ENCODE measurements at places on chromosomes 1 and 21. TPM values are rescaled to one million over a fixed set of nuclear protein-coding genes. Genes with fewer than 3 reads are reported as not detected.

- no peak overlapping the region for H3K4me3 ChIP-seq
- H3K4me1 ChIP-seq: peaks cover 14% of the 10 kb centered on the region
- no peak overlapping the region for H3K27ac ChIP-seq
These were observed 115.7 kb upstream of the HIVEP3 start for GRCh38 chr1:42034426-42034825.

DNA sequence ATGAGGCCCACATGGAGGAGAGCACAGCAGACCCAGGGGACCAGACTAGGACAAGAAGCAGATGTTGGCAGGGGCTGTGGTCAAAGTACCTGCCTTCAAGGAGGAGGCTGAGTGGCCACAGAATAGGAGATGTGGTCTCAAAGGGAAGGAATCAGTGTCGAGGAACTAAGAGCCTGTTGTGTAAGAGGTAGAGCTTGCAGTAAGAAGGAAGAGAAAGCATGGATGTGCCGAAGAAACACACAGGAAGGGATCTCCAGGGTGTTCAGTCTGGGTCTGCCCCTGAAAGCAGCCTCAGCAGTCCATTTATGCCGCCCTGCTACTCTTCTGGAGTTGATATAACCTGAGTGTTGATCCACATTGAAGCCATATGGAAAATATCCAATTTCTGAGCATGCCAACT is 83.9 kb downstream of the NID1 start:
- no peak overlapping the region for H3K27ac ChIP-seq
- no peak overlapping the region for H3K4me3 ChIP-seq
- H3K36me3 ChIP-seq: no peaks in the 10 kb centered on the region

DNA sequence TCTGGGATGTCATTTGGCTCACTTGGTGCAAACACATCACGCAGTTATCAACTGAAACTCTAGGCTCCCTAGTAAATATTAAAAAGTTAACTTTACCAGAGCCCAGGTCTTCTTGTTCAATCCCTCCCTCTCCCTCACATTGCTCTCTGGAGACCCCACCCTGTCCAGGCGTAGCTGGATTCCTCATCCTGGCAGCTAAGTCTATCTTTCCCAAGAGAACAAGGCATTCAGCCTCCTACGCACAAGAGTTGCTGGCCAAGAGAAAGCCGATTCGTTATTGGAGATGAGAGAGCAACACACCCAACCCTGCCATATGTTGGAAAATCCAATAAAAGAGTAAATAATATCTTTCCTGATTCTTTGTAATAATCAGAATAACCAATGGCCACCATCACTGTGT is 117.9 kb downstream of the SLC30A10 start:
- no peak overlapping the region for H3K27ac ChIP-seq
- no peaks in the 10 kb centered on the region for H3K27me3 ChIP-seq
- H3K4me1 ChIP-seq: no peaks in the 10 kb centered on the region
- H3K4me3 ChIP-seq: no peak overlapping the region
- H3K36me3 ChIP-seq: no peaks in the 10 kb centered on the region
- no peak for DNase-seq

- DNase-seq: no peak
- H3K36me3 ChIP-seq: no peaks in the 10 kb centered on the region
- H3K27me3 ChIP-seq: no peaks in the 10 kb centered on the region
- peaks cover 11% of the 10 kb centered on the region for H3K4me1 ChIP-seq
These were observed 941 bp downstream of the ARNT start for GRCh38 chr1:150875197-150876118.

DNA sequence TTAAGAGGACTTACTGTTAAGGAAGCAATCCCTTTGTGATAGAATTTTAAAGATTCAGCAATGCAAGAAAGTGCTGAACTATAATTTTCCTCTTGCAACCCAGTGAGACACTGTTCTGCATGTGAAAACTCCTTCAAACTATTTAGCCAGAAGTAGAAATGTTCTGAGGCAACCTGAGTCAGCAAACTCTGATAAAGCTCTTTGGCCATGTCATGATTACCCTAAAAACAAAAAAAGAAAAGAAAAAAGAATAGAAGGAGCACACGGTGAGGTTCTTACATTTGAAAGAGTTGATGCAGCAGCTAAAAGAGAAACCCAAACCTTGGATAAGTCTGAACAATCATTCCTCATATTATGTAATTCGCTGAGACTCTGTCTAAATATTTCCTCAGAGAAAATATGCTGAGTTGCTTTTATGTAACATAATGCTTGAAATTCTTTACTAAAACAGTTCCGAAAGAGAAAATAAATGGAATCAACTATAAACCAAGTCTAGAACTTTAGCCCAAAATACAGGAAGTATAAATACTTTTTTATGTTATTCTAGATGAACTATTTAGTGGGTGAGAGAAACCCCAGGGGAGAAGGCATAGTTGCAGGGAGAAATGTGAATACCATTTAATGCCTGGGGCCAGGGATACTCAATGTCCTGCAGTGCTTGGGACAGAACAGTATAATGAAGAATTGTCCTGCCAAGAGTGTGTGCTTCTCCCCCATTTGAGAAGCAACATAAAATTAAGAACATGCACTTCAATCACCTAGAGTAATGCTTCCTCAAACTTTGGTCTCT is 60.0 kb downstream of the INTS7 start:
- no peaks in the 10 kb centered on the region for H3K36me3 ChIP-seq
- no peak for DNase-seq
- H3K27ac ChIP-seq: no peak overlapping the region
- H3K4me1 ChIP-seq: no peaks in the 10 kb centered on the region
- H3K27me3 ChIP-seq: no peaks in the 10 kb centered on the region
- no peak overlapping the region for H3K4me3 ChIP-seq

NRAS gene
- 10.6 TPM for total RNA-seq

Data from pancreas (tissue), 10 donors.